ENCODE measurements at places on chromosomes 7 and 10. TPM values are rescaled to one million over a fixed set of nuclear protein-coding genes. Genes with fewer than 3 reads are reported as not detected.

GRCh38 chr7:10588084-10588483 lies 385.6 kb upstream of the PHF14 start:
- DNase-seq: no peak

DNA sequence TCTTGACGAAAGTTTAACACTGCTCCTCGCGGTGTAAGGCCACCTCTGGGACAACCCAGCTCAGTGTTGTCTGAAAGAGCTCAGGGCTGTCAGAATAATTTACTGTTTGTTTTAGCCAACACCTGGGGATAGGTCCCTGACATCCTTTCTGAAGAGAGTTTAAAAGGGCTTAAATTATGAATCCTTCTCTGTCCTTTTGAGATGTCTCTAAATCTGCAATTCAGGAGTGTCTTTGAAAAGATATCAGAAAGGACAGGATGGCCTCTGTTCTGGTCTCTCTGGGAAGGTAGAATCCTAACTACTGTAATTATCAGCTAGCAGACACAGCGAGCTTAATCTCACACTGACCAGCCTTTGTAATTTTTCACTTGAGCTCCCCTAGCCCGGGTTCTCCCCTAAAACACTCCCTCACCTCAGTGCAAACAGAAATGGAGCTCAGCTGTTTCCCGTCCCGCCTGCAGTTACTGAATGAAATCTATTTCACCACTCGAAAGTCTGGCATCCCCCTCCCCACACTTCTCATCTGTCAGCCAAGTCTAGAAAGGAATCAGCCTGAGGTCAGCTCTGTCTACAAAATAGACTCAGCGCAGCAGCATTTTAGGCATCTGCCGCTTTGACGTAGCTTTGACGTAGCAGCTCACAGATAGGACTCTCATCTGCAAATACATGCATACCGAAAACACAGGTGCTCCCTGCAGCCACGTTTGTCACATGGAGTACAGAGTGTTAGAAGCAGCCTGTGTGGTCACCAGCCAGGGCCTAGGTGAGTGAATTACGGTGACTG lies 4.8 kb downstream of the DYNC2I1 start:
- DNase-seq: no peak

GRCh38 chr7:6346581-6346980 lies 74.2 kb upstream of the CYTH3 start:
- no peak for DNase-seq

DNA sequence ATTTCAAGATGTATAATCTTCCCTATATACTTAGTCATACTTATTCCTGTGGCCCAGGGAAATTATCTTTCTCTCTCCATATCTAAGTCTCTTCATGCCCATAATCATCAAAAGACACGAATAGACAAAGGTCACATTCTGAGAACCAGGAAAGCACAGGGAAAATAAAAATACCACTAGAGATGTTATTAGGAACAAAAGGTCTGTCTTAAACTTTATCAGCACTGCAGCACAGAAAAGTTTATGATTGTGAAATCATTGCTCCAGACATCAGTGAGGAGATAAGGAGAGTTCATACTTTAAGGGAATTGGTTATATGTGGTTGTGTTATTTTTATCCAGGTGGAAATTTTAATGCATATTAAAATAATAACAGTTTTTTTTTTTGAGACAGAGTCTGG lies 974.6 kb upstream of the CELF2 start:
- no peak for DNase-seq

GRCh38 chr10:20620981-20621380 lies 276.1 kb downstream of the NEBL start:
- DNase-seq: no peak

- DNase-seq: no peak
Measured at GRCh38 chr10:98367604-98368451, 47.2 kb downstream of the PYROXD2 start.

DNA sequence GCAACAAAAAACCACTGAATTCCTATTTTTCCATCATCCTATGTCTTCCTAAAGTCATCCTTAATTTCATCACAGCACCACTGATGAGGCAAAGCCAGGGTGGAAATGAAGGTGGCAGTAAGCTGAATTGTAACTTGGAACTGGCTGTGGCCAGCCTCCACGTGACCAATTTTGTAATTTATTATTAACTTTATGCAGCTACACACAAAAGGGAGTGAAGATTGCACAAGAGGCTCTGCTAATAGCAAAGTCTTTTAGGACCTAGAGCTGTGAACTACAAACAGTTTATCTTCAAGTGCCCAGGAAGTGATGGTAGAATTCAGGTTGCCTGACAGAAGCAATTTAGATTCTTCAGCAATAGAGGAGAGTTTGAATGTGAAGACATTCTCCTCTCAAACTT lies 176.4 kb downstream of the CCDC71L start:
- DNase-seq: no peak

DNA sequence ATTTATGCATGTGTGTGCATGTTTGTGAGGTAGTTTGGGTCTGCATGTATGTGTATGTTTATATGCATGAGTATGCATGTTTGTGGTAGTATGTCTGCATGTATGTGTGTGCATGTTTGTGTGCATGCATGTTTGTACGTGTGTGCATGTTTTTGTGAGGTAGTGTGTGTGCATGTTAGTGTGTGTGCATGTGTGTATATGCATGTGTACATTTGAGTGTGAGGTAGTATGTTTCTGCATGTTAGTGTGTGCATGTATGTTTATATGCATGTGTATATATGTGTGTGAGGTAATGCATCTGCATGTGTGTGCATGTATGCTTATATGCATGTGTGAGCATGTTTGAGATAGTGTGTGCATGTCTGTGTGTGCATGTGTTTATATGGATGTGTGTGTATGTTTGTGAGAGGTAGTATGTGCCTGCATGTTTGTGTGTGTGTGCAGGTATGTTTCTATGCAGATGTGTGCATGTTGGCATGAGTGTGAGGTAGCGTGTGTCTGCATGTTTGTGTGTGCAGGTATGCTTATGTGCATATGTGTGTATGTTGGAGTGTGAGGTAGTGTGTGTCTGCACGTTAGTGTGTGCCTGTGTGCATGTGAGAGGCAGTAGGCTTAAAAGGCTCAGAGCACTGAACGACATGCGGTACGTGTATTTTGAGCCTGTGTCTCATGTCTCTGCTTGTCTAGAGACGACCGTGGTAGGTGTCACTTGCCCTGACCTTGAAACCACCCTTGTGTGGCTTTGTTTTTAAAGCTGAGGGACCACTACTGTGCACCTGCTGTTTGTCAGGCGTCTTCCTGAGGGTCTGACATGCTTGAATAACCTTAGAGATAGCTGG lies 43.7 kb downstream of the PFKP start:
- DNase-seq: no peak

DNA sequence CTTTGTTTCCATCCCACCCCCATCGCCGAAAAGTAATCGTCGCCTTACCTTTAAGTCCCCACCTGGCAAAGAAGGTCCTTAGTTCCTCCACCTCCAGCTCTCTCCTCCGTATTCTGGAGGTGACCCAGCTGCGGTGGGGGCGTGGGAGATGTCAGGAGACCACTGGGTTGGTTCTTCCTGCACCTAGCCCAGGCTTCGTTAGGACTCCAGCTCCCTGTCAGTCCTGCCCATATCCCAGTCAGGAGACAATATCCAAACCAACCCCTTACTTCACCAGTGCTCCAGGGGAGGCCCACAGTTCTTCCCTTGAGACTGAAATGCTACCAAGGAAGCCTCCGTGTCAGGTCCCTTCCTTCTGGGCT lies 693 bp downstream of the ADIRF start:
- no peak for DNase-seq

DNA sequence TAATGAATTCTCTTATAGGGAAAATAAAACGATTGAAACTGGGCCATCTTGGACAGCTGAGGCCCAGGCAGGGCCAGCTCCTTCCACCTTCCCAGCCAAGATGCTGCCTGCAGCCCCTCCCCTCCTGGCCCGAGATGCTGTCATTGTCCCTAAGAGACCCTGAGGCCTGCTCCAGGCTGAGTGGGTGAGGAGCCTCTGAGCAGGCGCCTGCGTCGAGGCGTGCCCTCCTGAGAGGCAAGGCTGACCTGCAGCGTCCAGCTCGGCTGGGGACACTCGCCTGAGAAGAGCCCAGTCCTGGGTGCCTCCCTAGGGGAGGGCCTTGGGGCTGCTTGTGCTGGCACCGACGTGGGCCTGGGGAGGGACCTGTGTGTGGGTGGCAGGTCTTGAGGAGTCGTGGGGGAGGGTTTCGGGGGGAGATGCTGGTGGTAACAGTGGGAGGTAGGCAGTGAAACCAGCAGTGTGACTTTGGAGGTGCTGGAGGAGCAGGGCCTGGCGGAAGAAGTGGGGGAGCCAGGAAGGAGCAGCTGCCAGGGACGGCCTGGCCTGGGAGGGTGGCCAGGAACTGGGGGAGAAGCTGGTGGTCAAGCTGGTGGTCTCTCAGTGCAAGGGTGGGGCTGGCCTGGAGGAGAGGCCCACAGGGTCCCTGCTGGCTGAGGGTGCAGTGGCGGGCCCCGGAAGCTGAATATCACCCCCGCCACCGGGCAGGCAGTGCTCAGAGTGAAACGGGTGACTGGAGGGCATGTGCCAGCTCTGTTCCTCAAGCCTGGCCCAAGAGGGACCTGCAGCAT lies 7.9 kb downstream of the GPR146 start:
- no peak for DNase-seq

DNA sequence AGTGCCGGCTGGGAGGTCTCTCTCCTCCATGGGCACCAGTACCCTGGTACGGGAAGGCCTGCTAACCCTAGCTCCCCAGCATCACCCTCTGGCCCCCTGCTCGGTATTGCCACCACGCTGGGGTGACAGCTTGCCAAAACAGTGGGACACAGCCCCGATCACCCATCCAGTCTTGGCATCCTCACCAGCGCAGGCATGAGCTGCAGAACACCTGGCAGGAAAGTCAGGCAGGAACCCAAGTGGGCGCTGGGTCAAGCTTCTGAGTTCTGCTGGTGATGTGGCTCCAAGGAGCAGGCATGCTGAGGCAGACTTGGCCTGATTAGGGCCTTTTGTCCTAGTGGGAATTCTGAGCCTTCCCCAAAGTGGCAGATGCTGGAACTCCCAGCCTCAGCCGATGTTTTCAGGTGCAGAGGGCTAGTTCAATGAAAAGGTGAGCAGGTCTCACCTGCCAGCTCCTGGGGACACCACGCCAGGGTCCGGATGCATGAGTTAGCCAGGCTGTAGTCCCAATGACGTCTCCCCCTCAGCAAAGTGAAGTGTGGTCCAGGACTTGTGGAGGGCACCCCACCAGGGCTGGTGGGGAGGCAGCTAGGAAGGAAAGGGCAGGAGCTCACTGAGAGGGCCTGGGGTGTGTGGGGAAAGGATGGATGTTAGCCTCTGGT lies 8.5 kb upstream of the ZNF22 start:
- DNase-seq: peak; percentile 80

DNA sequence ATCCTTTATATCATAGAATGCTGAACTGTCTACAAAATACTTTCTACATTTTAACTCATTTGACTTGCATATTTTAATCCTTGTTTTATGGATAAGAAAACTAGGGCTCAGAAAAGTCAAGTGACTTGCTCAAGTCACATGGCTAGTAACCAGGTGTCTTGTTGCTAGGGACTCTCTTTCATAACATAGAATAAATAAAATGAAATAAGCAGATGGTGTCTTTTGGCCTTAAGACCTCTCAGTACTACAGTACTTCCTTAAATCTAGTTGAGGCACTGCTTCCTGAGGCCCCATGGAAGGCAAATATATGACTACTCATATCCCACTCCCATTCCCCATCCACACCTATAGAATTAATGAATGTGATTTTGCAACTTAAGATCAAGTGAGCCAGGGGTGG lies 87.9 kb downstream of the CDK6 start:
- no peak for DNase-seq

DNA sequence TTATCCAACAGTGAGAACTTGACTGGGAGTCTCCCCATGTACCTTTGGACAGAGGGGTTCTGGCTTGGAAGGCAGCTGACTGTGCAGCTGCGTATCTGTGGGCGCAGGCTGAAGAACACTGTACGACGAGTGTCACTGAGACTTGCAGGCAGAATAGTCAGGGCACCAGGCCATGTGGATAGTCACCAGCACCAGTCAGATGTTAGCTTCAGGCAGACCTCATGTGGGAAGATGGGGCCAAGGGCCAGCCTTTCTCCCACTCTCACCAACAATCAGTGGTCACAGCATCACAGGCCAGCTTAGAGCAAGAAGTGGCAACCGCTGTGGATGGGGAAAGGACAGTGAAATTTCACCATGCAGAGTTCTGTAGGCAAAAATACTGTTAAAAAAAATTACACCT lies 43.4 kb upstream of the GJD4 start:
- DNase-seq: peak; percentile 89

- DNase-seq: no peak
Measured at GRCh38 chr7:92156990-92157389, 22.0 kb downstream of the LRRD1 start.

DNA sequence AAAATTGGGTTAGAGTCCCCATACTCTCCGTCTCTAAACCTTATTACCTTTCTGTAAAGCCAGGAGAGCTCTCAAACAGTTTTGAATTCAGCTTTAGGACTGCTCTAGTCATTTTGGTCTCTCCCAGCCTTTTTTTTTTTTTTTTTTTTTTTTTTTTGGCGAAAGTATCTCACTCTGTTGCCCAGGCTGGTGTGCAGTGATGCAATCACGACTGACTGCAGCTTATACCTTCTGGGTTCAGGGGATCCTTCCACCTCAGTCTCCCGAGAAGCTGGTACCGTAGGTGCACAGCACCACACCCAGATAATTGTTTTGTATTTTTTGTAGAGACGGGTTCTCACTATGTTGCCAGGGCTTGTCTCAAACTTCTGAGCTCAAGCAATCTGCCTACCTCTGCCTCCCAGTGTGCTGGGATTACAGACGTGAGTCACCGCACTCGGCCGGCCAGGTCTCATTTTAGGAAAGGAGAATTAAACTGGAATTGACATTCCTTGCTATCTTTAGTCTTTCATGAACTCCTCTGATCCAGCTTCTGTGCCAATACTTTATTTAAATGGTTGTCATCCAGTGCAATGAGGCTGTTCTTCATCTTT lies 31.4 kb upstream of the RSU1 start:
- no peak for DNase-seq

GRCh38 chr7:138656952-138657351 lies 44.2 kb downstream of the SVOPL start:
- DNase-seq: no peak

DNA sequence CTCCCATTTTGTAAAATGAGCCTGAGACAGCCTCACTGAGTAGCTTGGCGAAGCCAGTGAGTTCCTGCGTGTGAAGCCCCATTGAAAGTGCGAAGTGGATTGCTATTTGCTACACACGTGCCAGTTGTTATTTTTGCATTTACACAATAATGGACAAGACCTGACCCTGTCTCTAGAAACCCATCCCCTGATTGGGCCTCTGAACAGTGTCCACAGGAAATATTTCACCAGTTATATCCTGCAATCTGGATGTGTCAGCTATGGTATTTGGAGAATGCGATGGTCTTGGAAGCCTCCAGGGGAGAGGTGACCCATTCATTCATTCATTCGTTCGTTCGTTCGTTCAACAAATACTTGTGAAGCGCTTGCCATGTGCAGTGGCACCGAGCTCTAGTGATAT lies 37.1 kb downstream of the COL13A1 start:
- no peak for DNase-seq

- DNase-seq: no peak
Measured at GRCh38 chr7:45573661-45574415, at the start of gene ADCY1. Gene ADCY1 (plus strand): TSS chr7:45574368. CDS start chr7:45574544, 176 bp downstream.

OR13A1 gene
- total RNA-seq: not detected

FAM107B gene
- 7.5 TPM for total RNA-seq

GPR146 gene
- total RNA-seq: 24.0 TPM

HOXA1 gene
- total RNA-seq: 0.42 TPM

OR2A5 gene
- not detected for total RNA-seq

PLAC9 gene
- total RNA-seq: 37.5 TPM

ZWINT gene
- total RNA-seq: 1.1 TPM

KNDC1 gene
- 1.7 TPM for total RNA-seq

EIF5AL1 gene
- not detected for total RNA-seq

LLCFC1 gene
- total RNA-seq: not detected
